Endodermal cell (in vitro differentiated cells): ENCODE measurements at places on chromosomes 2 and 18. TPM values are rescaled to one million over a fixed set of nuclear protein-coding genes. Genes with fewer than 3 reads are reported as not detected.

The EFR3B gene
- 5.8 to 12.5 TPM (median 11.8 TPM) in 3 replicates for total RNA-seq

The SP9 gene
- not detected in 2 replicates for total RNA-seq

The SCYGR4 gene
- not detected in 2 replicates for total RNA-seq

The ITGA4 gene
- 1.3 to 2.7 TPM (median 1.3 TPM) in 3 replicates for total RNA-seq

The DLGAP1 gene
- total RNA-seq = 11.5 to 14.1 TPM (median 12.2 TPM) in 3 replicates

The CHRNG gene
- not detected in 3 replicates for total RNA-seq

The SCN7A gene
- total RNA-seq = 0.20 and 0.29 TPM in 2 replicates

The ABCA12 gene
- 0.07 TPM in 1 of 3 replicates, not detected in the others for total RNA-seq

The SLC30A3 gene
- total RNA-seq = 1.0 and 1.5 TPM in 2 replicates

The SPP2 gene
- total RNA-seq = not detected in 2 replicates

The ACTR2 gene
- 254 and 260 TPM in 2 replicates for total RNA-seq

The ELOA2 gene
- not detected in 2 replicates for total RNA-seq

The REG3A gene
- total RNA-seq = not detected in 2 replicates

The LONRF2 gene
- 0.23 to 0.84 TPM (median 0.71 TPM) in 3 replicates for total RNA-seq

The DSG1 gene
- total RNA-seq = not detected in 2 replicates
